ENCODE measurements at places on chromosomes 3 and 15.

- no peak for DNase-seq
These were observed 11.0 kb upstream of the CSRNP1 start for GRCh38 chr3:39164414-39164813.

GRCh38 chr15:62957130-62957529 lies 85.4 kb upstream of the TPM1 start:
- DNase-seq: no peak

DNA sequence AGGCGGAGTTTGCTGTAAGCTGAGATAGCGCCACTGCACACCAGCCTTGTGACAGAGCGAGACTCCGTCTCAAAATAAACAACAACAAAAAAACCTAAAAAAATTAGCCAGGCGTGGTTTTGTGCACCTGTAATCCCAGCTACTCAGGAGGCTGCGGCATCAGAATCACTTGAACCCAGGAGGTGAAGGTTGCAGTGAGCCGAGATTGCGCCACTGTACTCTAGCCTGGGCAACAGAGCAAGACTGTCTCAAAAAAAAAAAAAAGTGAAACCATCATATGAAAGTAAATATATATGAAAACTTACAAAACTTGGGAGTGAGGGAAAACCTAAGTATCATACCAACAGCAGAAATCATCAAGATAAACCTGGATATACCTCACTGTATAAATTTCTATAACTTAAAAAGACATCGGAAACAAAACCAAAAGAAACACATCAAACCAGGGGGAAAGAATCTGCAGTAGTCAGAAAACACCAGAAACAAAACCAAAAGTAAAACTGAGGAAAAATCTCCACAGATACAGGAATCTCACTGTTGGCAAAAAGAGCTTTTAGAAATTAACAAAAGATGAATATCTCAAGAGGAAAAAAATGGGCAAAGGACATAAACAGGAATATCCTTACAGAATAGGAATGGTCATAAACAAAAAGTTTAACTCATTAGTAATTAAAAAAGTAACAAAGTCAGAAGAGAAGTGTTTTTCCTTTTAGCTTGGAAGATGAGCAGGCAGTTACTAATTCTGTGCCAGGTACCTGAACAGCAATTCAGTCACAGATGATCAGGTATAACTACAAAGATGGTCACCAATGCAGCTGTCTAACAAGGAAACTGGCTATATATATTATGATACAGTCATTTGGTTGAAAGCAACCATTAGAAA lies 41.3 kb downstream of the ETV5 start:
- no peak for DNase-seq

- no peak for DNase-seq
These were observed 212.0 kb downstream of the FEZF2 start for GRCh38 chr3:62161371-62161770.

DNA sequence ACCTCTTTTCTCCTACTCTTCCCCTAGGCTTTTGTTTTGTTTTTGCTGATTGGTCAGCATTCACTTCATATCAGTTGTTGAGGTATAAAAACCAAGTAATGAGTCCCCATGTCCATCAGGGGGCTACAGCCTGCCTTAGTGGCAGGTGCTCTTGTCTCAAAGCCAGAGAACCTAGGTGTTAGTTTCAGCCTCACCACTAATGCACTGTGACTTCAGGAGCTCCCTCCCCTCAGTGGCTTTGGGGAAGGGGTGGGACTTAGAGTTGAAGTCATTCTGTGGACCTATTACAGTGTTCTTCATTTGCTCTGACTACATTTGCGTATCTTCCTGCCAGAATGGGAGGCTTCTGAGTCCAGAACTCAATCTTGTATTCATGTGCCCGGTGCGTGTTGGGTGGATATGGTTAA lies 41.6 kb downstream of the NR2C2 start:
- DNase-seq: no peak

DNA sequence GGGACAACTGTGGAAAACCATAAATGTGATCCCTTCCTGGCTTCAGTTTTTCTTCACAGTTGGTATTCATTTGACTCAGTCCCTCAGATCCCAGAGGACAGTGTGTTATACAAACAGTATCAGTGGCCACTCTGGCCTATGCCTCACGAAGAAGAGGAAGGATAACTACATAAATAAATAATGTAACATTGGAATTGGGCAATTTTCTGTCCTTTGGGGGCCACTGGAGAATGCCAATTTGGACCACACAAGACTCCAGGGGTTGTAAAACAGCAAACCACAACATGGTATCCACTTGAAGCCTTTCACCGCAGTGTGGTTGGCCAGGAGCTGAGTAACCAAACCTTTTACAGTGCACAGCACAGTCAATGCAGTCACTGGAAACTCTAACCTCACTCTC lies 1077.0 kb downstream of the ROBO2 start:
- no peak for DNase-seq

Data from NCI-H1417 treated with DMSO at 0.1 percent for 48 hours (cell line).